GM23248 (cell line): ENCODE measurements at places on chromosomes 11 and 22.

- DNase-seq: no peak
Measured at GRCh38 chr11:9718147-9718546, 54.3 kb downstream of the SWAP70 start.

DNA sequence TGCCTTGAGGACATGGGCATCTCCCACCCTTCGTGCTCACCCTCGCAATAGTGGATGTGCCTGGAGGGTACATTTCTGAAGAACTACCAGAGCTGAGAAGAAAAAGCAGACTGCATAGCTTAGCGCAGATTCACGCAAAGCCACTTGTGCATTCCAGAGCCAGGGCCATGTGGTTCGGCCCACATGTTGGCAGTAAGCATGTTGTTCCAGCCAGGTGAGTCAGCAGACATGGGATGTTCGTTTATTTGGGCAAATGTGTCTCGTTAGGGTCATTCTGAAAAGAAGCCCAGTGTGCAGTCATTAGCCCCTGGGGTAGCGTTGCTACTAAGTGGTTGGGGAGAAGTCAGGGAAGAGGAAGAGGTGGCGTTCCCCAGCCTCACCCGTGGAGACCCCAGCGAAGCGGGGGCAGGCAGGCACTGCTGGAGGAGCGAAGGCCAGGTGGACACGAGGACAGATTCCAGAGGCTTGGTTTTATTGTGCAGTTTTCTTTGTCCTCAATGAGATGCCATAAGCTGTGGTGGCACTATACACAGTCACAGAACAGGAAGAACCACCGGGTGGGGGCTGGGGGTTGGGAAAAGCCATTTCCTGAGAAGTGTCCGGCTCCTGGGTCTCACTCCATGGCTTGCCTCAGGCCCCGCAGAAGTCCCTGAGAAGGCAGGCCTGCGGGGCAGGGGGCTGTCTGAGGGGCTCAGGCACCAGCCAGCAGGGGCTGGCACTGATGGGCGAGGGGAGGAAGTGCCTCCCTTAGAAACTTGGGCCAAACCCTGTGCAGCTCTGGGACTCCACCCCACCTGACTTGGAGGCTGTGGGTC lies 5.0 kb downstream of the THY1 start:
- DNase-seq: peak; percentile 99

DNA sequence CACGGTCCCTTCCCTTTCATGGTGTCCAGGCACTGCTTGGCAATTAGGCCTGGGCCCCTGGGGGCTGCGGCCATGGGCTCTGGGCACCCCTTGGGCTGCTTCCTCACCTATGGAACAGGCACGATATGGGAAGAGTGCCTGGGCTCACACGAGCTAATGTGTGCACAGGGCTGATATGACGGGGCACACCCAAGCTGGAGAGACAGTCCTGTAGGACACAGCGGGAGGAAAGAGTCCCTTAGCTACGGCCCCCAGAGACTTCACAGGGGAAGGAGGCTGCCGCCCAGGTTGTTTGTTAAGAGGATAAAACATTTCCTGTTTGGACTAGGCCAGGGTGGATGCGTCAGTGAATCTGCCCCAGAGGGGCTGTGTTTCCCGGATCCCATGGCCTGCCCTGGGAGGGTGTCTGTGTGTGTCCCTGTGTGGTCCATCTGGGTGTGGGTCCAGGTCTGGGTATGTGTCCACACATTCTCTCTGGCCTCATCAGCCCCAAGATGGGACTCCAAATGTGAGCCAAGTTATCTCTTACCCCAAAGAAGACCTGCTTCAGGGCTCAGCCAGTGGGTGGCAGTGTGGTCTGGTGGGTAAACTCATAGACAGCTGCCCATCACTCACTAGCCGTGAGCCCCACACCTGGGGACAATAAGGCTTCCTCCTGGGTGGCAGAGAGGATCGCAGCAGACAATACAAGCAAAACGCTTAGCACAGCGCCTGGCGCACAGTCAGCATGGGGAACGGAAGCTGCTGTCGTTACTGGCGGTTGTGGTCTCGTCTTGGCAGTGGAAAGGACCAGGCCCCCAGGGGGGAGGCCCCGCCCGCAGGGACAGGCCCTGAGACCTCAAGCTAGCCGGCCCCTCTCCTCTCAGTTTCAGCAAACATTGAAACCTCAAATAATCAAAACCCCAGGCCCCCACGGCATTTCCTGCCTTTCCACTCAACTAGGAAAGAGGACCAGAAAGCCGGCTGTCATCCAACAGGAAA lies 3.2 kb upstream of the EMID1 start:
- DNase-seq: no peak

DNA sequence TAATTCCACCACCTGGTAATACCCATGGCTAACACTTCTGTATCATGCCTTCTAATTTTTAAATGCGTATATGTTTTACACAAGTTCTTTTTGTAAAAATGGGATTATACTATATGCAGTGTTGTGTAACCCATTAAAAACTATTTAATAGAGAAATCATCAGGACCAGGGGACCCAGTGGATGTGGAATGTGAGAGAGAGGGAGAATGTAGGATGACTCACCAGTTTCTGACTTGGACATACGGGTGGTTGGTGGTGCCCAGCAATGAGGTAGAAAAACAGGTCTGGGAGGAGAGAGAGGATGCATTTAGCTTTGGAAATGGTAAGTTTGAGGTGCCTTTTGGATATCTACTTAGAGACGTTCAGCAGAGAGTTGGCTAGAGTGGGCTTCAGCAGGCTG lies 112.0 kb upstream of the TBCEL start:
- DNase-seq: no peak
